ENCODE measurements at places on chromosomes 1 and 21.

DNA sequence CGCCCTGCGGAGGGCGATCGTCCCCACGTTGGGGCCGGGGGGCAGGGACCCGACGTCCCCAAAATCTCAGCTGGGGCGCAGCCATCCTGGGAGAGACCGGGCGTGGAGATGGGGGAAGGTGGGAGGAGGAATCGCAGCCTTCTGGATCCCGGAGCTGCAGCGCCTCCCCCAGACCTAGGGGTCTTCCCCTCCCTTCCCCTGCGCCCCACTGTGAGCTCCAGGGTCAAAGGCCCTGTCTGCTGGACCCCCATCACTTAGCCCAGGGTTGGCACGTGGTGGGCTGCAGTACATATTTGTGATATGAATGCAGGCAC, 90.2 kb upstream of the VAMP3 start:
- DNase-seq: no peak

- no peak for DNase-seq
These were observed 286.5 kb downstream of the CACNA1E start for GRCh38 chr1:181769846-181770245.

DNA sequence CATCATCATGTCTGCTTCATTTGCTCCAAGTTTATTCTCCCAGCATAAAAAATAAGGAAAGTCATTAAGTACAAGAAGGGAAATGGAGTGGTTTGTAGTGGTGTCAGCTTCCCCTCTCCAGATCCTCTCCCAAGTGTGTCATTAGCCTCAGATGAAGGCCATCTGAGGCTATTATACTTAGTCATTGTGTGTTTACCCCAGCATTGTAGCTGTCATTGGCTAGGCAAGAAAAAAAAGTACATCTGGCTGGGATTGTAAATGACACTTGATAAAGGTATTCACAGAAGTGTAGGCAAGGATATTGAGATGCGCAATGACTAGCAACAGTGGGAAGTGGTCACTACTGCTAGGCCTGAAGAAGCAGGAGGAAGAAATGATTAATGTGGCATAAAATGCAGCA, 316.9 kb upstream of the SGIP1 start:
- peak; percentile 59 for DNase-seq

- DNase-seq: peak; percentile 17
These were observed 16.9 kb downstream of the MATN1 start for GRCh38 chr1:30706528-30706927.

DNA sequence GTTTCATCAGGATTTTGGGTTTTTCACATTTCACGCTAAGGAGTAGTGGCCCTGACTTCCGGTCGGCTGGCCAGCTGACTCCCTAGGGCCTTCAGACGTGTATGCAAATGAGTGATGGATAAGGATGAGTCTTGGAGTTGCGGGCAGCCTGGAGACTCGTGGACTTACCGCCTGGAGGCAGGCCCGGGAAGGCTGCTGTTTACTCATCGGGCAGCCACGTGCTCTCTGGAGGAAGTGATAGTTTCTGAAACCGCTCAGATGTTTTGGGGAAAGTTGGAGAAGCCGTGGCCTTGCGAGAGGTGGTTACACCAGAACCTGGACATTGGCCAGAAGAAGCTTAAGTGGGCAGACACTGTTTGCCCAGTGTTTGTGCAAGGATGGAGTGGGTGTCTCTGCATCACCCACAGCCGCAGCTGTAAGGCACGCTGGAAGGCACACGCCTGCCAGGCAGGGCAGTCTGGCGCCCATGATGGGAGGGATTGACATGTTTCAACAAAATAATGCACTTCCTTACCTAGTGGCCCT, 23.1 kb upstream of the TNFRSF1B start:
- DNase-seq: no peak

GRCh38 chr1:214184992-214185391, 96.0 kb upstream of the SMYD2 start:
- DNase-seq: no peak

DNA sequence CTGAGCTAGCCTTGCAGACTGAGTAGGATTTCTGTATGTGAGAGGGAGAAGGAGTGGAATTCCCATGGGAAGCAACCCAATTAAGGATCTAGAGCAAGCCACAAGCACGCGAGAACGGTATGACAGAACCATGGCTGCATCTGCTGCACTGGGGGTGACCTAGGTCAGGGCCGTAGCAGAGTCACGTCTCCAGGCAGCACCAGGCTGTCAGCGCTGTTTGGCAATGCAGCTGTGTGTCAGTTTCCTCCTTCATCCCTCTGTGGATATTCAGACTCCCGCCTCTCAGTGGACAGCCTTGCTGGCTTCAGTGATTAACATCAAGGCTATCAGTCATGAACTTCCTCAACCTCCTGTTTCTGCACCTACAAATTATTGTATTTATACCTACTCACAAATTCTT, 118.1 kb upstream of the PPP2R5A start:
- no peak for DNase-seq

DNA sequence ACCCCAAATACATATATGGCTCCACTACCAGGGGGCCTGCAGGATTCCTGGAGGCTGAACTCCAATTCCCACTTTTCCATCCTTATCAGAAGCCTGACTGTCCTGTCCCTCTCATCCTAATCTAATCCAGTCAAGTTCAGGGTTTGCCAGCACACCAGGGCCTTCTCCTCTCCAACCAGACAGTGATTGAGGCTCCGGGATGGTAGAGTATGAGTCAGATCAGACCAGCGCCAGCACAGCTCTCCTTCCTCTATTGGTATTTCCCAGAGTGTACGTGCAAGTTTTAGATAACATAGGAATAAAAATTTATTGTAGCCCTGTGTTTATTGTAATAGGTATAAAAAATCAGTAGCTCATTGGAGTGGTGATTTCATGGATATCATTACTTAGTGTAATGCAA, 24.5 kb upstream of the RCSD1 start:
- no peak for DNase-seq

GRCh38 chr1:101474039-101474665, 237.3 kb downstream of the S1PR1 start:
- DNase-seq: no peak

DNA sequence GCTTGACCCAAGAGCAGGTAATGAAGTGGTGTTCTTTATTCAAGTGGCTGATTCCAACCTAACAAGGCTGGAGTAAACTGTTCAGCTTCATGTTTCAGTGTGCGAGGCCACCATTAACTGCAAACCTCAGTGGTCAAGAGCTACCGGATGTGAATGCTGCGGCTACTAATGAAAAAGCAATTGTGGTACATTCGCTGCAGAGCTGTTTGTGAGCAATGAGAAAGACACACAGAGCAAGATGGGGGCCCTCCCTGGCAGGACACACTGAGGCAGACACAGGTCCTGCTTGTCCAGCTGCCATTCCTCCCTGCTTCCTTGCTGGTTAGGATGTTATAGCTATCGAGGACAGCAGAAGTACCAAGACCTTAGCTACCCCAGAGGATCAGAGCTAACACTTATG, 26.1 kb downstream of the SYF2 start:
- no peak for DNase-seq

- no peak for DNase-seq
These were observed 93.8 kb downstream of the PLPPR5 start for GRCh38 chr1:98910827-98911226.

GRCh38 chr1:109547463-109548320, 723 bp upstream of the GNAI3 start:
- no peak for DNase-seq

Data from NCI-H524 treated with DMSO at 0.1 percent for 48 hours (cell line).